Fibroblast of the aortic adventitia (primary cell): ENCODE measurements at places on chromosomes 1 and 21. TPM values are rescaled to one million over a fixed set of nuclear protein-coding genes. Genes with fewer than 3 reads are reported as not detected.

The SAMD11 gene
- 1.6 and 12.4 TPM in 2 replicates for total RNA-seq

The RGSL1 gene
- not detected in 2 replicates for total RNA-seq

The COL6A2 gene
- total RNA-seq: 1,068 and 5,275 TPM in 2 replicates

The SELL gene
- 0.27 and 2.5 TPM in 2 replicates for total RNA-seq

The ST6GALNAC3 gene
- 0.74 and 3.1 TPM in 2 replicates for total RNA-seq

The SMPDL3B gene
- 0.09 TPM in 1 of 2 replicates, not detected in the other for total RNA-seq

The FCMR gene
- not detected in 2 replicates for total RNA-seq

The PLEKHN1 gene
- total RNA-seq: 0.54 TPM in 1 of 2 replicates, not detected in the other

The TEX35 gene
- total RNA-seq: not detected in 2 replicates

The ZSWIM5 gene
- 0.49 and 4.7 TPM in 2 replicates for total RNA-seq

The OSCP1 gene
- total RNA-seq: 2.7 and 8.7 TPM in 2 replicates

The TDRD5 gene
- total RNA-seq: not detected in 2 replicates

The C1orf116 gene
- under 0.01 TPM in 1 of 2 replicates, not detected in the other for total RNA-seq

The KRTAP11-1 gene
- not detected in 2 replicates for total RNA-seq

The SAMSN1 gene
- total RNA-seq: 0.27 TPM in 1 of 2 replicates, not detected in the other

The LIPI gene
- total RNA-seq: not detected in 2 replicates
